ENCODE measurements at places on chromosomes 1 and 21.

GRCh38 chr1:236282425-236282716 is 613 bp upstream of the ERO1B start:
- peak; percentile 2 for DNase-seq

- DNase-seq, result no peak
These were observed 42.9 kb downstream of the EXTL2 start for GRCh38 chr1:100851726-100852125.

DNA sequence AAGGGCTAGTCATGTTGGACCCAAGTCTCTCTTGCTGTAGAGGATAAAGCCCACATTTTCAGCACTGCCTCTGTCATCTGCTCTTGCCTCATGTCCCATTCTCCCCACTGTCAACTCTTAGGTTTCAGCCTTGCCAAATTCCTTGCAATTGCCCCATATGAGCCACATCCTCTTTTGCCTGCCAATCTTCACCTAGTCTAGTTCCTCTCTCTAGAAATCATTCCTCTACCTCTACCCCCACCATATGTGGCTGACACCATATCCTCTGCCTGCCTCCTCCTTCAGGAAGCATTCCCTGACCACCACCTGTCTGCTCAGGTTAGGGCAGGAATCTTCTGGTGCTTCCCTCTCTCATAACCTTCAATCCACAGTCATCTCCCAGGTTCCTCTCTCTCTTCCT is 38.2 kb downstream of the SLC9A1 start:
- no peak for DNase-seq

GRCh38 chr1:20873311-20873710 is 86.2 kb upstream of the HP1BP3 start:
- no peak for DNase-seq

DNA sequence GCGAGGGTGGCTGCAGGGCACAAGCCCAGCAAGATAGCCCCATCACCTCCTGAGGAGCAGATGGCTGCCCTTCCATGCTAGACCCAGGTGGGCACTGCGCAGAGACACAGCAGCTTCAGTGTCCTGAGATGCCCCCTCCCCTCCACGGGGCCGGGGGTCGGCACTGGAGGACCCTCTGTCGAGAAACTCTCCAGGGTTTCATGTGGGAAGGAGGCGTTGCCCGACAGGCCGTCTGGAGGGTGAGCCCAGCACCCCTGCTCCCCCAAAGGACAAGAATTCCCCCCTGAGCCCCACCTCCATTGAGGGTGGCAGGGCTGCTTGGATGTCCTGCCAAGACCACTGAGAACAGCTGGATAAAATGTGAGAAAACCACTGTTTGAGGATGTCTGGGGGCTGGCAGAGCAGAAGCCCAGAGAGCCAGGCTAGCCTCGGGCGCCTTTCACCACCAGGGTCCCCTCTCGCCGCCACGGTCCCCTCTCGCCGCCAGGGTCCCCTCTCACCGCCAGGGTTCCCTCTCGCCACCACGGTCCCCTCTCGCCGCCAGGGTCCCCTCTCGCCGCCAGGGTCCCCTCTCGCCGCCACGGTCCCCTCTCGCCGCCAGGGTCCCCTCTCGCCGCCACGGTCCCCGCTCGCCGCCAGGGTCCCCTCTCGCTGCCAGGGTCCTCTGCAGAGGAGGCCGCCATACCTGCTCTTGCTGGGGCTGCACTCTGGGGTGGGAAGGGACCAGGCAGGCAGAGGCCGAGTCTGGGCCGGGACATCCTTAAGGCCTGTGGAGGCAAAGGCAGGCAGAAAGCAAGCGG is 44.2 kb downstream of the SLC19A1 start:
- DNase-seq, result no peak

DNA sequence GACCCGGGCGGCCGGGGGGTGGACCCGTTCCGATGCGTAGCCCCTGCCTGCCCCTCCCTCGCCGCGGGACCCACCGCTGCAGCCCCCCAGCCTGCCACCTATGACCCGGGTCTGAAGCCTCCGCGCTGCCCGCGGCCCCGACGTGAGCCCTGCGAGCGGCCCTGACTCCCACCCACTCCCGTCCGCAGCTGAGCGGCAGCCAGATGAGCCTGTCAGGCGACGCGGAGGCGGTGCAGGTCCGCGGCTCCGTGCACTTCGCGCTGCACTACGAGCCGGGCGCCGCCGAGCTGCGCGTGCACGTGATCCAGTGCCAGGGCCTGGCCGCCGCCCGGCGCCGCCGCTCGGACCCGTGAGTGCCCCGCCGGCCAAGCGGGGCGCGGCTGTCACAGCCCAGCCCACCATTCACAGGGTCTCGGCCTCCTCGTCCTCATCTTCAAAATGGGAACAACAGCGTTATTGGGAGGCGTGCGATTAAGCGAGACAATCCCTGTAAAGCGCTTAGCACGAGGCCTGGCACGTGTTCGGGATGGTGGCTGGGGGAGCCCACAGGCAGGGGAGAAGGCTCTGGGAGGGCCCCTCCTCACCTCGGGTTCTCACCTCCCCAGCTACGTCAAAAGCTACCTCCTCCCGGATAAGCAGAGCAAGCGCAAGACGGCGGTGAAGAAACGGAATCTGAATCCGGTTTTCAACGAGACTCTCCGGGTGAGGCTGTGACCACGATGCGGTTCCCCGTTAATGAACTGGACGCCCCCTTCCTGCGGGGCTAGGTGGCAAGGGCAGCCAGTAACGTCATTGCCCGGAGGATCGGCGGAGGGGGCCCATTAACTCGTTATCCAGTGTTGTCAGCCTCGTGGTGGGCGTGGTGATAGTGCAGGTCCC is 8.2 kb downstream of the SYTL1 start:
- no peak for DNase-seq

DNA sequence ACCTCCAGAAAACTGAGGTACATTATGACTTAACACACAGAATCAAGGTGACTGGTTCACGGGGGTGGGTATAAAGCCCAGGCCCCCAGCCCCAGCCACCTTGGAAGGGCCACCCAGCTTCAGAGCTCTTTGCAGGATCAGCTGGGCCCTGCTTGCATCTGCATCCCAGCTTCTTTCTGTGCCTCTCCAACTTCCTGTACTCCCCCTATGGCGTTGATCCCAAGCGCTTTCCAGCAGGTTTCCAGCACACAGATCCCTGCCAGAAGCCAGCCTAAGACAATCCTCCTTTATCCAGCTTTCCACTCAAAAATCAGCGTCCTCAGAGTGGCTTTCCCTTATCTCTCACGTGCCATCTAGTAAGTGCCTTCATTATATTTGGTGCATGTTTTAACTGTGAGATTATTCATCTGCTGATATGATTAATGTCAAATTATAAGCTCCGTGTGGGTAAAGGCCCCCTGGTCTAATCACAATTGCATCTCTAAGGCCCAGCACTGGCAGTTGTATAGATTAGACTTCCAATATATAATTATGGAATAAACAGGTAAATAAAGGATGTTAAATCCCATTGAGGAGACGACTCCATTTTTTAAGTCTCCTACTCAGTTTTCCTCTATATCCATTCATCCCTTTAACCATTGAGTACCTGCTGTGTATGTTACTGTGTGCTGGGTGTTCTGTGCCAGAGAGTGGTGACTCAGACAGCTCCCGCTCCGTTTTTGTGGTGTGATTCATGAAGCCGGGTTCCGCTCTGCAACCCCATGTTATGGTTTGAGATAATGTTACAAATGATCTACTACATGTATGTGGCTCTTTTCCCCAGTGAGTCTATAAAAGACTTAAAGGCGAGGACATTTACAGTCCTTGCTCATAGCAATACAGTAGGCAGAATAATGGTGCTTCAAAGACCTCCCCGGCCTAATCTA is 387.6 kb downstream of the PCP4 start:
- no peak for DNase-seq

GRCh38 chr1:16026723-16027484 is 5.1 kb downstream of the CLCNKA start:
- DNase-seq, result no peak

GRCh38 chr1:201678264-201679101 is 139.6 kb downstream of the NAV1 start:
- no peak for DNase-seq

- peak; percentile 35 for DNase-seq
These were observed 649 bp downstream of the PTPN7 start for GRCh38 chr1:202159534-202160371.

DNA sequence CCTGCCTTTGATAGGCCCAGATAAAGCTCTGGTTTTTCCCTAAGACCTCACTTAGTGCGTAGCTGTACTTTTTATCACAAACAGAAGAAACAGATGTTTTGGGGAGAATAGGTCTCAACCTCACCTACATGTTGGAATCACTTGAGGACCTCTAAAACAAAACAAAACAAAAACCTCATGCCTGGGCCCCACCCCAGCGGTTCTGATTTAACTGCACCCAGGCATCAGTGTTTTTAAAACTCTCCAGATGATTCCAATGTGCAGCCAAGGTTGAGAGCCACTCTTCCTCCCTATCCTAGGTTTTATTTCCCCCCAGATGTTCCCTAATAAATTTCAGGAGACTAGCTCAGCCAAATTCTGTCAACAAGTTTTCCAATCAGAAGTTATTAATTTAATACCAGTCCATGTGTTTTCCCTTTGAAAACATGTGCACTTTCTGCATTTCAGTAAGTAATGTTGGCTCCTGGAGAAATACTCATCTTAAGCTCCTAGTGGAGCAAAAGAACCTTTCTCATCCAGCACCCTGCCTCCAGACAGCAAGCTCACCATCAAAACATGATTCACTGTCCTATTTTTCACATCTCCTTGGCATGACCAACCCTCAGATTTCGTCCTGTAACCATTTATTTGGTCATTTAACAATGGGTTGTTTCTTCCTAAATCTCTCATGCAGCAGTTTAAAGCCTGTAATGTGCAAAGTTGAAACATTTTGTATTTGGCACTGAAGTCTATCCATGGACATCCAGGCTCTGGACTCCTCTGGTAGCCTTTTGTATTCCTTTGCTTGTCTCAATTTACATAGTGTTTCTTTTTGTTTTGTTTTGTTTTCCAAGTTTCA is 27.5 kb downstream of the LRRC8C start:
- DNase-seq, result no peak

DNA sequence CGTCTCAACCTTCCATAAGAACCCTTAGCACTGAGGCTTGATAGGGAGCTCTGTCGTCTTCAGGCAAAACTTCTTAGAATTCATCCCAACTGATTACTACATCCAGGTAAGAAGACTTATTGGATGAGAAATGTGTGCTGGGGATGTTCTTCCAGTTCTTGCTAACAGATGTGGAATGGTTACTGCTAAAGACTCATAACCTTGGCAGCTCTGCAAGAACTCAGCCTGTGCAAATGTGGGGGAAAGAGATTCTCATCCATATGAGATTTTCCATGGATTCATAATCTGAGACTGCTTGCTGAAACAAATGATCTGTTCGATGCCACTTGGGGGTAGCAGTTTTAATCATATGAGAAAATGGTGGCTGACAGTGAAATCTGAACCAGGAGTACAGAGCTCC is 48.2 kb downstream of the NTPCR start:
- no peak for DNase-seq

DNA sequence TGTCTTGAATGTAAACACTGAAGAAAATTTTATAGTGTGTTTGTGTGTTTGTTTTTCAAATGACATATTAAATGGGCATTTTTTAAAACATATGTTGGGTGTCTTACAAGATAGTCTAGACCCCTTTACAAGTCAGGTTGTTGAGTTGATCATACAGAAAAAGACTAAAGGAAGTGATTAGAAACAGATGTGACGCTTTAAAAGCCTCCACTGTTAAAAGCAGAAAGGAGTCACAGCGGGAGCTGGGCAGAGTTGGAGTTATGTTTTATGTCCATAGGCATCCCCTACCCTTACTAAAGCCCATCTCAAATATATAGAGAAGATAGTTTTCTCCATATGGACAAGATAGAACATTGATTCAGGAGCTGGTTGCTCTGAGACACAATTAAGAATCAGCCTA is 393.9 kb downstream of the PLPP3 start:
- DNase-seq, result no peak

- no peak for DNase-seq
These were observed 71.8 kb downstream of the NTPCR start for GRCh38 chr1:233022246-233022645.

Measured in stimulated activated CD8-positive, alpha-beta memory T cell treated with anti-CD3 and anti-CD28 coated beads, Interleukin-4, amount 100 ng/mL, for 1 hour (primary cell).